Tibial nerve (tissue), 4 donors: ENCODE measurements at places on chromosomes 3 and 15. TPM values are rescaled to one million over a fixed set of nuclear protein-coding genes. Genes with fewer than 3 reads are reported as not detected.

DNA sequence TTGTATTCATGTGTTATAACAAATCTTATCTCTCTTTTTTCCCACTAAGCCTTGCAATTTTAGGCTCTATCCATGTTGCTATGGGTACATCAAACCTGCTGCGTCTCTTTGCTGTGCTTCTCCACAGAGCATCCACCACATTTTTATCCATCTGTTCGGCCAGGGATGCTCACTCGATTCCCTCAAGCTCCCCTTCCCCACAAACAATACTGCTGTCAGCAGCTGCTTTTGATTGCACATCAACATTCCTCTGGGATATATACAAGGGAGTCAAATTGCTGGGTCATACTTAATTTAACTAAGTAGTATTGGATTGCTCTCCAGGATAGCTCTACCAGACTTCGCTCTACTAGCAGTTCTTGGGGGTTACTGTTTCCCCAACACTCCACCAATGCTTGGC, 36.8 kb downstream of the TMEM108 start:
- no peak for DNase-seq

GRCh38 chr3:172697558-172697957, 13.3 kb downstream of the NCEH1 start:
- DNase-seq = no peak

The ARPIN gene
- total RNA-seq = 28.9 TPM

DNA sequence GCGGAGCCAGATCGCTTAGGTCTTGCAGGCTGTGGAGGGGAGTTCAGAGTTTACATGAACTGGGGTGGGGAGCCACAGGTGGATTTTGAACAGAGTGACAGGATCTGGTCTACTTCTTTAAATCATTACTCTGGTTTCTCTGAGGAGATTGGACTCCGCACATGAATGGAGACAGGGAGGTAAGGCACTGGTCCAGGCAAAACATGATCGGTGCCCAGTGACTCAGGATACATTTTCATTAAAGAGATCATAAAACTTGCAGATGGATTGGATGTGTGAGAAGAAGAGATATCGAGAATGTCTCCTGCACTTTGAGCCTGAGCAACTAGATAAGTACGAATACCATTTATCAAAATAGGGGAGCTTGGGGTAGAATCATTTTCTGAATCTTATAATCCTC, 61.8 kb upstream of the CMSS1 start:
- no peak for DNase-seq

- DNase-seq = no peak
Measured at GRCh38 chr3:159721324-159721723, 267.3 kb upstream of the IL12A start.

DNA sequence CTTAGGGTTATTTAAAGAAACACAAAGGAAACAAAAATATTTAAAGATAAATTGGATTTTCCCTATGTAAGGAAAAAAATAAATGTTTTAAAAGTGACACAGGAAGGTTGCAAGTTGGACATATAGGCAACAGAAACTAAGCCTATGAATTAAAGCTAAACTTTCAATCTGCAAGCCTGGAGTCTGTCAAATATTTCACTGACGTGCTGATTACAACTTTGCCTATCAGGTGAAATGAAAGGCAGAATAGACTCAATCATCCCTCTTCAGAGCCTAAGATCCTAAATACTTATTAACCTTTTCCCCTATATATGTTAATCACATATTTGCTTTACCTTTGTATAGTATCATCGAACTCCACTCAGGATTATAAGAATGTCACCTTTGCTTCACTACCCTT, 1068.0 kb upstream of the ALCAM start:
- no peak for DNase-seq

- DNase-seq = no peak
Measured at GRCh38 chr3:76405196-76405595, 619.8 kb upstream of the ZNF717 start.

DNA sequence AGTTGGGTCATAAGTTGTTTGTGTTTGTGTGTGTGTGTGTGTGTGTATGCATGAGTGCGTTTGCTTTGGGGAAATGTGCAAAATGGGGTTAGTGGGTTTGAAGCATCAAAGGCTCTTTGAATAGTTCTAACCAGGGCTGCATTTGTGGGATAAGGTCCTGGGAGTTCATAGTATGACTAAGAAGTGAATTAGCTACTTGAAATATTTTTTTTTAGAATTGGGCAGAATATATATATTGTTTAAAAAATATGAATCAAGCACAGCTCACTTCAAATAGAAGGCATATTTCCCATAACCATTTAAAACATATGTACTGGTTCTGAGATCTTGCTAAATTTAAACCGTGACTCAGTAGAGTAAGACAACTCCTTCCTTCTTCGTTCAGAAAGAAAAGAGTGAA, 43.1 kb downstream of the IGF2BP2 start:
- no peak for DNase-seq

- no peak for DNase-seq
Measured at GRCh38 chr3:152760024-152760563, 74.8 kb upstream of the P2RY1 start.

The LRRC3B gene
- not detected for total RNA-seq

GRCh38 chr3:51928438-51928837, 13.3 kb downstream of the RRP9 start:
- DNase-seq = no peak

- no peak for DNase-seq
Measured at GRCh38 chr3:151630938-151631441, 102.7 kb upstream of the AADACL2 start.

The IGSF11 gene
- 72.3 TPM for total RNA-seq

- no peak for DNase-seq
Measured at GRCh38 chr15:57477736-57478522, 101.6 kb downstream of the CGNL1 start.

- DNase-seq = no peak
Measured at GRCh38 chr15:47742334-47742733, 25.0 kb downstream of the SEMA6D start.
